ENCODE measurements at places on chromosomes 12 and 14. TPM values are rescaled to one million over a fixed set of nuclear protein-coding genes. Genes with fewer than 3 reads are reported as not detected.
A peak's percentile ranks its signal among the peaks of the same experiment; 100 is the strongest.

DNA sequence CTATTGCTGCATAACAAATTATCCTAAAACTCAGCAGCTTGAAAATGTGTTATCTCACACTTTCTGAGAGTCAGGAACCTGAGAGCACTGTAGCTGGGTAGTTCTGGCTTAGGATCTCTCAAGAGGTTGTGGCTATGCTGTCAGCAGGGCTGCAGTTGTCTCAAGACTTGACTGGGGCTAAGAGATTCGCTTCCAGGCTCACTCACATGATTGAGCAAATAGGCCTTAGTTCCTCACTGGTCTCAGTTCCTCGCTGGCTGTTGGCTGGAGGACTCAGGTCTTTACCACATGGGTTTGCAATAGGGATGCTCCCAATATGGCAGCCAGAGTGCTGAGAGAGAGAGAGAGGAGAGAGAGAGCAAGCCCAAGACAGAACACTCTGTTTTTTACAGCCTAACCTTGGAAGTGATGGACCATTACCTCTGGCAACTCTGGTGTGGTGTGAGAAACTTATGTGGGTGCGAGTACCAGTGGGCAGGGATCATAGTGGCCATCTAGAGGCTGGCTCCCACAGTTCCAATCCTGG, 15.9 kb upstream of the DHRS2 start:
- no peak for DNase-seq

DNA sequence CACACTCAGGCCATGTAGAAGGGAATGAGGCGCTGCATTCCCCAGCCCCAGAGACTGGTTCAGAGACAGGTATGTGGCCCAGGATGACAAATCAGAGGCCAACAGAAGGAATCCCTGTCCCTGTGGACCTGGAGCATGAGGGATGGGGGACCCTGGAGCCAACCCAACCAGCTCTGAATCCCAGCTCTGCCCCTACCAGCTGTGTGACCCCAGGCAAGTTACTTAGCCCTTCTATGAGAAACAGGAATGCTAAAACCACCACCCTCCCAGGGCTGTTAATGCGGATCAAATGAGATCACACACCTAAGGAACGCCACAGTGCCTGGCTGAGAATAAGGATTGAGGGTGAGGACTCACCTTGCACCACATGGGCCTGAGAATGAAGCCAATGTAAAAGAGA, 15.6 kb downstream of the ITPK1 start:
- DNase-seq = no peak

GRCh38 chr12:69466867-69467266, 3.3 kb upstream of the FRS2 start:
- peak; percentile 59 for DNase-seq

PPP1R1A gene
- 2.3 TPM for total RNA-seq

DNA sequence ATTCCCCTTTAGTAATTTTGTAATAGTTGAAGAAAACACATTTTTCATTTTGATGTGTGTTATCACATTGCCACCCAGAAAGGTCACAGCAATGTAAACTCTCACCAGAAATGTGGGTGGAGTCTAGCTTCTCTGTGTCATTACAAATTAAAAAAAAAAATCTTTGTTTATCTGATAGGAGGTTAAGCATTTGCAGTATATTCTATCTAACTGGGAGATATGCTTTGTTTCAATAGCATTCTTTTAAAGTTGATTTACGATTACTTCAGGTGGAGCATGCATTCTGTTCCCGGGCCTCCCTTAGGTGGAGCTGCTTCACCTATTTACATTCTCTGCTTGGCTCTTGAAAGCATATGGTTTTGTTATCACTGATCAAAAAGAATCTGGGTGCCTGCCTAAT, 7.8 kb downstream of the ADIPOR2 start:
- no peak for DNase-seq

GRCh38 chr12:63941166-63941800, 96.8 kb downstream of the SRGAP1 start:
- DNase-seq = no peak

DNA sequence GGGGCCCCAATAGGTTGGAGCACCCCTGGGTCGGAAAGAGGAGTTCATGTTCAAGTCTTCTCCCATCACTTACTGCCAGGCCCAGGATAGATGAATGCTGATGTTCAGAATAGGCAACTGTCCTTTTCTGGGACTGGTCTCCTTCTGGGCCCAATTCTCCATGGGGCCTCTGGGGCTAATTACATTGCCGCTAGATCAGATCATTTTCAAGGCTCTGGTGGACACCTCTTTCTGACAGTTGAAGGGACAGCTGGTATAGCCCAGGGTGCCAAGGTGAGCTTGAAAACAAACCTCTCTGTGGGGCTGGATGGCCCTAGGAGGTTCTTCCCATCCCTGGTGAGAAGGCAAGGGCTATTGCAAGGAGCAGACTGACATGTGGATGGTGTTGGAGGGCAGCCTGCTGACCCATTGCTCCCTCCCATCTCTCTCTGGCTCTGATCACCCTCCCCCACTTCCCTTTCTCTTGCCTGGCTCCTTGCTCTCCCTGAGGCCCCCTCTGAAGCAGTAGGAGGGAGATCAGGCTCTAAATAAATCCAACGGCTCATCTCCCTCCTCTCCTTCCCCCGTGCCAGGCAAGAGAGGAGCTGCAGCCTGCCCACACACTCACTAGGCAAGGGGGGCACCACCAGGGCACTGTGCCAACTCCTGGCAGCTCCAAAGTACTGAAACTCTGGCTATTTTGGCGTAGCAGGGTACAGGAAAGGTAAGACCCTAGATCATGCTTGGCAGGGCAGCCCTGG, 1.9 kb downstream of the CACNB3 start:
- no peak for DNase-seq

STRAP gene
- 180 TPM for total RNA-seq

RTN1 gene
- total RNA-seq = 18.6 TPM

ABHD12B gene
- total RNA-seq = not detected

- DNase-seq = peak; percentile 53
These were observed 189.1 kb downstream of the MON2 start for GRCh38 chr12:62655666-62656151.

DNA sequence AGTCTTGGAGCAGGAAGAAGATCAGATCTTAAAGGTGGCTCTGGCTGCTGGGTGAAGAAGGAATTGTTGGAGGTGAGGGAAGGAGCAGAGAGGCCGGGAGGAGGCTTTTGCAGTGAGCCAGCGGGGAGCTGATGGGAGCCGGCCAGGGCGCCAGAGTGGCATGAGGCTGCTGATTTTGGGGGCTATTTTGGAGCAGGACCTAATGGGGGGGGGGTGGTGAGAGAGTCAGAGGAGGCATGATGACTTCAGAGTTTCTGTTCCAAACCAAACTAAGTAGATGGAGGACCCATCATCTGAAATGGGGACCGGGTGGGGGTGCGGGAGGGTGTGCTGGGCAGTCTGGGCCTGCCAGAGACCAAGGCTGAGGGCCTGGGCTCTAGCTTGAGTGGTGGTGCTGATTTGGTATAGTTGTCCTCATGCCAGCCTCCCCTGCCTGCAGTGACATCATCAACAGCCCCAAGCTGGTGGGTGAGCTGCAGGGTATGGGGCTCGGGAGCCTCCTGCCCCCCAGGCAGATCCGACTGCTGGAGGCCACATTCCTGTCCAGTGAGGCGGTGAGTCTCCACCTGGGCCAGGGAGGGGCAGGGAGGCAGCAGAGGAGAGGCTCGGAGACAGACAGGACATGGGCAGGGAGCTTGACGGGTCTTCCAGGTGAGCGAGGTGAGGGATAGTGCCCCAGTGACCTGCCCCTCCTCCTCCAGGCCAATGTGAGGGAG, 6.2 kb downstream of the TNFAIP2 start:
- no peak for DNase-seq

DNA sequence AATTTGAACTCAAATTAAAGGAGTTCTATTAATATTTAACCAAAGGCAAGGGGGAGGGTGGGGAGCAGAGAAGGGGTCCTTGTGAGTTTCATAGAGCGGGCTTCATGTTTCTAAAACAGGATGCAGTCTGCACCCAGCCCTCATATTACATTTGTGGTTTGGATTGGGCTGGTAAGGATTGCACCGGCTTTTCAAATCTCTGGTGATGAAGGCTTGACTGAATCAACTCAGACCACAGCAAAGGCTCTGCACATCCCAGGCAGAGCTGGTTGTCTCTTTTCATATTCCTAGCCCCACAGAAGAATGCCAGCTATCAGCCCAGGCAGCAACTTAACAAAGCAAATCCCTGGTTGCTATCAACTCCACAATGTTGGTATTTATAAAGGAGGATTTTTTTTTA, 1221.4 kb downstream of the VRK1 start:
- no peak for DNase-seq

SMOC1 gene
- 89.3 TPM for total RNA-seq

DNA sequence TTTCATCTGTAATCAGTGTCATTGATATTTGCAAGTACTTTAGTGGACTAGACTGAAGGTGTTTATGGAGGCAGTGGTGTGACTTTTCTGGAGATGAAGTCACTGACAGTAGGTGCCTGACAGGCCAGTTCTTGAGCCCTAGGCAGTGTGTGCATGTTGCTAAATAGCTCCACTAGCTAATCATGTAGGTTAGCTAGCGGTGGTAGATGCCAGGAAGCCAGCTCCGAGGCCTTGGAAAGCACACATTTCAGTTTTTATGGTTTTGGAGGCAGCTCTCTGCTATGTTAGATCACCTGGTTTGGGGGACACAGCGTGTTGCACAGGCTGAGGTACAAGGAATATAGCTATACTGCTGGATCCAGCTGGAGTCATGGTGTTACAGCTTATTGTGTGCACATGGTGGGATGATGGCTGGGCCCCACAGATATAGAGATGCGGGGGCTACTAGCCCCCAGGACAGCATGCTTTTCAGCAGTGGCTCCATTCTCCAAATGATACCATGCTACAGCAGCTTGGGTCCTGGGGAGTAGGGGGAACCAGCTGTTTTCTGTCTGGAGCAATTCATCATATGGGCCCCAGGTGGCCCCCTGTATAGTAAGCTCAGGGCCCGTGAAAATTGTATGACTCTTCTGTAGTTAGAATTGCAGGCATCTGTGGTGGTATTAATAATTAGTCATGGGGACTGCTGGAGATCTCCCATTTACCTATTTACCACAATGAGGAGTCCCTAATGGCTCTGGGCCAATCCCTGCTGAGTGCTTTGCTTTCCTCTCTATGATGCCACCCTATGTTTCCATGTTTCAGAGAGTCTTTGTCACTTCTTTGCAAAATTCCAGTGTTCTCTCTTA, 367.2 kb upstream of the LMO3 start:
- no peak for DNase-seq

POLE2 gene
- total RNA-seq = 66.9 TPM

HSP90AA1 gene
- 746 TPM for total RNA-seq

- DNase-seq = no peak
These were observed 28.3 kb downstream of the DDHD1 start for GRCh38 chr14:53124786-53125185.

GRCh38 chr12:4555804-4556203, 6.2 kb upstream of the DYRK4 start:
- no peak for DNase-seq

DNA sequence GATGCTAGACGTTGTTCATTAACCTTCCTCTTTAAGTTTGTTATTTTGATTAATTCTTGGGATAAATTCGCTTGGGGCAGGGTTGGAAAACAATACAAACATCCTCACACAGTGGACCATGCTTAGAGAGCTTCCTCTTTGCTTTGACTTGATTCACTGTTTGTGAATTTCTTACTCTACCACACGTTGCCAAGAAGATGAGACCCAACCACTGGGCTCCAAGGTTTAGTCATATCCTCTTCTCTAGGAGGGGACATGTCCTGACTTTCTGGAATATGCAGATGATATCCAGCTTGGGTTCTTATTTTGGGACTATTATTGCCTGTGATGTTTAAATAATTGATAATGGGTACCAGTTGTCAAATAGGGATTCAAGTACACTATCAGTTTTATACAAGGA, 428.2 kb downstream of the ATP23 start:
- DNase-seq = no peak

POTEG gene
- not detected for total RNA-seq

- peak; percentile 38 for DNase-seq
These were observed 511.7 kb downstream of the TMTC2 start for GRCh38 chr12:83198291-83199015.

GRCh38 chr14:99257673-99258221, 14.2 kb downstream of the BCL11B start:
- no peak for DNase-seq

GRCh38 chr14:67967206-67967605, 147.6 kb downstream of the RAD51B start:
- DNase-seq = no peak

DNA sequence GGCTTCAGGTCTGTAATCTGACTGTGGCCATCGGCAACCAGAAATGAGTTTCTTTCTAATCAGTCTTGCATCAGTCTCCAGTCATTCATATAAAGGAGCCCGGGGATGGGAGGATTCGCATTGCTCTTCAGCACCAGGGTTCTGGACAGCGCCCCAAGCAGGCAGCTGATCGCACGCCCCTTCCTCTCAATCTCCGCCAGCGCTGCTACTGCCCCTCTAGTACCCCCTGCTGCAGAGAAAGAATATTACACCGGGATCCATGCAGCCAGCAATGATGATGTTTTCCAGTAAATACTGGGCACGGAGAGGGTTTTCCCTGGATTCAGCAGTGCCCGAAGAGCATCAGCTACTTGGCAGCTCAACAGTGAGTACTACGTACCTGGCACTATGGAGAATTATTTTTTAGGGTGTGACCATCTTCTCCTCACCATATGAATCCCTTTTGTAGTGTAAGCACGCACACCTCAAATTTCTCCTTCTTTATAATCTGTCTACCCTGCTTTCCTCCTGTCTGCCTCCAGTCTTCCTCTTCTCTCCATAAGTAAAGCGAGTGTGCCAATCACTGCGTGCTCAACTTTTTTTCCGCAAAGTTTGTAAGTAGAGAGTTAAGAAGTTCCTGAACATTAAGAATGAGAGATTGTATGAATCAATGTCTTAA, at the start of gene TPH2:
Gene TPH2, plus strand, starts transcription at position 118 of the 658 bp plus-strand sequence. Its CDS starts 142 bp downstream, at position 260.
- DNase-seq = peak; percentile 94

RIMKLB gene
- 113 TPM for total RNA-seq

SETD1B gene
- total RNA-seq = 1.8 TPM

DNA sequence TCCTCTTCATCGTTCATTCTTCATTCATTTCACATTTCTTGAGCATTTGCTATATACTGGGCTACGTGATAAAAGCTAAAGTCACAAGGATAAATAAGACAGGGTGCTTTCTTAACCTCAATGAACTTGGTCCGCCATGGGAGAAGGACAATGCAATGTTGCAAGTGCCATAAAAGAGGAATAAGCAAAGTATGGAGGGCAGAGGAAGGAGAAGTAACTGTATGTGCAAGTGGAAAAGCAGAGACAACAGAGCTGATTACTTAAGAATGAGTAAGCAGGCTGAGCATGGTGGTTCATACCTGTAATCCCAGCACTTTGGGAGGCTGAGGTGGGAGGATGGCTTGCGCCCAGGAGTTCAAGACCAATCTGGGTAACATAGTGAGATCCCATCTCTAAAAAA, 14.4 kb downstream of the AREL1 start:
- DNase-seq = no peak

DNA sequence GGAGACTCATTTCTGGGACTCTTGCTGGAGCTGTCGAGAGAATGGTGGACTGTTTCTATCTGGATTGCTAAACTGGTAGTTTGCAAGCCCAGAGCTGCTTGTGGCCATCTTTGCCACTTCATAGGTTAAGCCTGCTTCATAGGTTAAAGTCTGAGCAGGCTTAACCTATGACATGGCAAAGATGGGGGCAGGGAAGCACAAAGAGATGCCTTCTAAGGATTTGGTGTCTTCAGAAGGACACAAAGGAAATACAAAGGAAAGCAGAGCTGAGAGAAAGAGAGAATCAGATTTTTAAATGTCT, 78.4 kb upstream of the MAX start:
- DNase-seq = no peak

All from neural progenitor cell (in vitro differentiated cells).